ENCODE measurements at places on chromosomes 5 and 9.

- DNase-seq: no peak
These were observed 141.1 kb downstream of the SPATA31D1 start for GRCh38 chr9:82129708-82130107.

DNA sequence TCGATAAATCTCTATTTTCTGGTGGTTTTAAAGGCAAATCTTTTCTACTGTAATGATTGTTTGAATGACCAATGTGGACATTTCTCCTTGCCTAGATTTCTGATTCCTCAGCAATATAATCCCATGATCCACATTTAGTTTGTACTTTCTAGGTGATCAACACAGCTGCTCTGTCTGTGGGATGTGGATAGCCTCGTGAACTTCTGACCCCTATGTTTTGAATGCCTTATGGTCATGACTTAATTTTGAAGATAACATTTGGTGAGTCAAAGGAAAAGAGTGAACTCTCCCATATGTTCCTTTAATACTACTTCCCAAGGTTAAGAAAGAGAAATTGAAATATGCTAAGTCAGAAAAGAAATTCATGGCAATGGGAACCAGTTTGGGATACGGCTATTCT, 147.5 kb downstream of the CAVIN4 start:
- no peak for DNase-seq

GRCh38 chr5:57575839-57576238, 93.2 kb upstream of the ACTBL2 start:
- no peak for DNase-seq

GRCh38 chr5:170144286-170145023, 38.8 kb downstream of the FOXI1 start:
- DNase-seq: no peak

DNA sequence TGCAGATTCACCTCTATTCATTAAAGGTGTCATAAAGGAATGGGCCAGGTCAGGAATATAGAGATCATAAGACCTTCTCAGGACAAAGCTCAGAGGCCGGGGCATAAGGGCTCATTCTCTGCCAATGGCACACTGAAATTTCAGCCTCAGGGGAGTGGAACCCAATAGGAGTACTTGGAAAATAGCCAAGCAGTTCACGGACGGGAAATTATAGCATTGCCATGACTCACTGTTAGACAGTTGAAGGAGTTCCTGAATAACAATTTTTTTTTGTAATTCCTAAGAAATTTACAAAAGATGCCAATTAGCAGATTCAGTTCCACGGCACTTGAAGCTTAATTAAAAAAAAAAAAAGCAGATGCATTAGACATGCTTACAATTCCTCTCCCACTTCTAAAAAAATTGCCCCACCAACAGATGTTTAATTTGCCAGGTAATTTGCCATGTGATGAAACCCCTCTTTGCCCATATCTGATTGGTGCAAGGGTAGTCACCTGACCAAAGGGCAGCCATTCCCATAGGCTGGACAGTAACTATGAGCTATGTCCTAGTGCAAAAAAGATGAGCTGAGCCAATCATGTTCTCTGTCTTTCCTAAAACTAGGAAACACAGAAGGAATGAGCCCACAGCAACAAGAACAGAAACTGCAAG, 58.6 kb downstream of the PTCD2 start:
- DNase-seq: no peak

DNA sequence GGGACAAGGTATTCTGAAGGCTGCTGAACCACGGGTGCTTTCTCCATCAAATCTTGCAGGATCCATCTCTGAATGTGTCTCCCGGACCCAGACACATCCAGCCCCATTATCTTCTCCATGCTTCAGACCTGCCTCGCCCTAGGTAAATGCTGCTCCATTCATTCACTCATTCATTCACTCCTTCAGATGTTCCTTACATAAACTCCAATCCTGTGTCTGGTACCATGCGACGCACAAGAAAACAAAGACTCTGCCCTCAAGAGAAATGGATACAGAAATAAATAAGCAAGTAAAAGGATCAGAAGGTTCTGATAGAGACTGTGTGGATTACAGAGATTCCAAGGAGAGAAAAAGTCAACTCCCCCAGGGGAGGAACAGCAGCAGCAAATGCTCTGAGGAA, 7.9 kb upstream of the PSMB7 start:
- no peak for DNase-seq

- no peak for DNase-seq
These were observed 9.5 kb downstream of the LHFPL2 start for GRCh38 chr5:78638973-78639669.

DNA sequence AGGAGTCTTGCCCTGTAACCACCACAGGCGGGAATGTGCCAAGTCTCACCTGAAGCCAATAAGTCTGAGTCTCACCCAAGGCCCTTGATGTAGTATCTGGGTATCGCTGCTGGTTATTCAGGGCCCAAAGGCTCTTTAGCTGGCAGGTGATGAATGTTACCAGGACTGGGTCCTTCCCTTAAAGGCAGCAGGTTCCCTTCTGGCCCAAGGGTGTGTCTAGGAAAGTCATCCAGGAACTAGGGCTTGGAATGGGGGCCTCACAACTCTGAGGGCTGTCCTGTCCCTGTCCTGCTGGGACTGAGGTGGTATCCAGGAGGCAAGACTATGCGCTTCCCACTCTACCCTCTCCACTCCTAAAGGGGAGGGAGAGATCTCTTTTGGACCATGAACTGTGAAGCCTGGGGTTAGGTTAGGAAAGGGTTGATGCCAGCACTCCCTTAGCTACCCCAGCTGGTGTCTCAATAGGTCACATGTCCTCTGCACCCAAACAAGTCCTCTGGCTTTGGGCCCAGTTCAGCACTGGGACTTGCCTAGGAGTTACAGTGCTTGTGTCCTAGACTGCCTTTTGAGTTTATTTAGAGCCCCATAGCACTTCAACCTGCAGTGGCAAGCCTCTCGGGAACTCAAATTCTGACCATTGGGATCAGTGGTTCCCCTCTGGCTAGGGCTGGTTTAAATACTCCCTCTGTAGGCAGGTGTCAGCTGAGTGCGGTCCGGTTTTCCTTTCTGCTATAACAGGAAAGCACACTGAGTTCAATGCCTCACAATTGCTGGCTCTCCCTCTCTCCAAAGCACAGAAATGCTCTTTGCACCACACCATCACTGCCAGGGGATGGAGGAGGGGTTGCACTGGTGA, 22.5 kb upstream of the RANBP3L start:
- no peak for DNase-seq

DNA sequence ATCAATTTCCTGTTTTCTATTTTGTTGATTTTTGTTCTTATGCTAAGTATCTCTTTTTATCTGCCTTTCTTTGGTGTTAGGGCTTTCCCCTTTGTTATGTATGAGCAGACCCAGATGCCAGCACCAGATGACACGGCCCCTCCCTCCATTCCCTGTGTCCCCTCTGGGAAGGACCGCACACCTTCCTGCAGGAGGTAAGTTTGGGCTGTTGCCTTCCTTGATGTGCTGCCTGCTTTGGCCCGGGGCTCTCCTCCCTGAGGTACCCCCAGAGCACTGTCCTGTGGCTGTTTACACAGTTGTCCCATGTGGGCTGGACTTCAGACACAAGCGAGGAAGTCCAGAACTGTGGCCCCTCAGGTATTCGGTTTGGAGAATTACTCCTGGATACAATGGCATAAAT, 343.8 kb upstream of the IRX1 start:
- no peak for DNase-seq

DNA sequence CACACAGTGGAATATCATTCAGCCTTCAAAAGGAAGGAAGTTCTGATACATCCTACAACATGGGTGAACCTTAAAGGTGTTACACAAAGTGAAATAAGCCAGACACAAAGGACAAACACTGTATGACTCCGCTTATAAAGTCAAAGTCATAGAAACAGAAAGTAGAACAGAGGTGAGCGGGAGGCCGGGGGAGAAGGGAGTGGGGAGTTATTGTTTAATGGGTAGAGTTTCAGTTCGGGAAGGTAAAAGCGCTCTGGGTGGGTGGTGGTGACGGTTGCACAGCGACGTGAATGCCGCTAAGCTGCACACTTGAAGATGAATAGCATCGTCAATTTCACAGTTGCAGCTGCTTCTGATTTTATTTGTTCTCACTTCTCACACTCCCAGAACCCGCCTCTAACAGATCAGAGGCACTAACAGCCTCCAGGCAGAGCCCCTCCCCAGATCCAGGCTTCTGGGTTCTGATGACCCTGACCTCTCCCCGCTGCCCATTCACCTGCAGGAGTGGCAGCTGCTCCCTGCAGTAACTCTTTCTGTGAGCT, 34.1 kb downstream of the BNIP1 start:
- DNase-seq: no peak

GRCh38 chr5:173227636-173228035, 7.4 kb downstream of the NKX2-5 start:
- DNase-seq: no peak
